BJ (cell line): ENCODE measurements at places on chromosomes 2 and 18.

GRCh38 chr2:156435718-156436496 is at the start of gene GPD2:
Gene GPD2, plus strand, starts transcription at chr2:156436379. Its CDS starts 39,727 bp downstream, at chr2:156476106.
- no peak for DNase-seq

- DNase-seq, result no peak
Measured at GRCh38 chr2:101887328-101887727, 104.4 kb upstream of the IL1R2 start.

DNA sequence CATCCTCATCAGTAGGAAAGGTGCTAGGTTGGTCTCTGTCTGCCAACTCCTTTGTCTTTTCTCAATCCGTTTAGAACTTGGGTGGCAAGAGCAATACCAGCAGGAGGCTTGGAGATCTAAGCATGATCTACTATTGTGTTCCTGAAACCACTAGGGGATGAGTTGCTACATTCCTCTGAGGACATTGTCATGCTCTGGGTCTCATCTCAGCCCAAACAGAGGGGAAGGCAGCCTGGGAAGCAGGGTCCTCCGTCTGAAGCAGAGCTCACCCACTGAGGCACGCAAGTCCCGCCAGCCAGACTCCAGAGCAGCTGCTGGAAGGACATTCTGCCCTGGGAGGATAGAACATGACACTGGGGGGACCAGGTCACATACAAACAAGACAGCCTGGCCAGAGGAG is 162.9 kb downstream of the MTCL1 start:
- no peak for DNase-seq

DNA sequence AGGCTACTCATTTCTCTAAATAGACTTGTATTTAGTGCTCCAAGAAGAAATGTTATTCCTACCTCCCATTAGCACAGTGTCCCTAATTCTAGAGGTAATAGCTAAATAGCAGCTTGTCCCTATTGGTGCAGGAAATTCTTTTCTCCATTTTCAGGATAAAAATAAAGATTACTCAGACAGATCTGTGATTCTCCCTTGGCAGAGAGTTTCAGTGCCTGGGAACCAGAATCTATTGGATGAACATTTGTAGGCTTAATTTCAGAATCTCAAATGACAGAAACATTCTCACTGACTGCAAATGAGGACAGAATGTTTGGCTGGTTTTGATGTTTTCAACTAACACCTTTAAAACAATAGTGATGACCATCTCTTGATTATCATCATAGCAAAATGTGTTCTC is 33.3 kb upstream of the LGALSL start:
- no peak for DNase-seq

- no peak for DNase-seq
Measured at GRCh38 chr2:61266632-61267505, 104.9 kb downstream of the C2orf74 start.

- DNase-seq, result no peak
Measured at GRCh38 chr2:182642328-182642727, 73.7 kb upstream of the DNAJC10 start.

- DNase-seq, result no peak
Measured at GRCh38 chr2:206260188-206261012, 14.1 kb upstream of the ZDBF2 start.

GRCh38 chr2:118965737-118966136 is 23.7 kb downstream of the MARCO start:
- no peak for DNase-seq

GRCh38 chr18:12862874-12863482 is 21.1 kb downstream of the PTPN2 start:
- DNase-seq, result no peak

DNA sequence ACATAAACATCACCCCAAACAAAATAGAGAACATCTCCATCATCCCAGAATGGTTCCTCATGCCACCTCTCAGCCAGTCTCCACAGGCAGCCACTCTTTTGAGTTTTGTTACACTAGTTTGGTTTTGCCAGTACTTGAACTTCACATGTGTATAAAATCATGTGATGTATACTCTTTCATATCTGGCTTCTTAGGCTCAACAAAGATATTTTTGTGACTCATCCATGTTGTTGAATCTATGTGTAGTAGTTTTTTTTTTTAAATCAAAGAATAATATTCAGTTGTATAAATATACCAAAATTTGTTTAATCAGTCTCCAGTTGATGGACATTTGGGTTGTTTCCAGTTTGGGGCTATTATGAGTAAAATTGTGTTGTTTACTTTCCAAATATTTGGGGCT is 75.9 kb downstream of the PMS1 start:
- no peak for DNase-seq

GRCh38 chr2:207044379-207045362 is 105.4 kb downstream of the CPO start:
- no peak for DNase-seq

DNA sequence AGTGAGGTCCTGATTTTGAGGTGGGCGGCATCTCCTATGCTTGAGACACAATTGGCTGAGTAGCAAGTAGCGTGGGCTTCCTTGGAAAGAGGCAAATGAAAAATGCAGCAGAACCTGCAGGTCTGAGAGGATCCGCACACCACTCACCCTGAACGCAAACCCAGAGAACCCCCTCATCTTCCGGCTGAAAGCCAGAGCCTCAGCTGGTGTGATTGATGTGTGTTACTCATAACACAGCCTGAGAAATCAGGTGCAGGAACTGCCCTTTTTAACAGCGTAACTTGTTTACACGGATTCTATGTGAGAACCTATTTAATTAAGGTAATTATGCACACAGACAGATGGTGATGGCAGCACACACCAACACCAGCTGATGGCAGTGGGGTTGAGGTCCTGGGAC is 123.4 kb downstream of the MRO start:
- no peak for DNase-seq

GRCh38 chr18:40907842-40908241 is 1047.2 kb upstream of the PIK3C3 start:
- DNase-seq, result no peak

GRCh38 chr2:216183462-216183861 is 74.3 kb downstream of the XRCC5 start:
- DNase-seq, result no peak

DNA sequence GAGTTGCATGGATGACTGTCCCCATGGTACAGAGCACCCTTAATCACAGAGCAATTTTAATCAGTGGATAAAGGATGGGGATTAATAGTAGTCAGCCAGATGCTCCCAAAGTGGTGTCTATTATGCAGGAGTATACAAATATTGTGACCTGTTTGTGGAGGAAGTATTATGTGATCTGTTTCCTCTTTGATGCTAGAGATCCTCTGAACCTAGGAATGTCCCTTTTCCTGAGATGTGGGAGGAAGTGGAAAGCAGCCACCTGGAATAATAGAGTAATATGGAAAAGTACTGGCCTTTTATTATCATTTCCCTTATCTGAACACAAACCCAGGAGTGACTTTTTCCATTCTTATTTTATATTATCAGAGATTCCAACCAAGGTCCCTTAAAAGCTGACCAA is 94.2 kb upstream of the EFEMP1 start:
- DNase-seq, result no peak

DNA sequence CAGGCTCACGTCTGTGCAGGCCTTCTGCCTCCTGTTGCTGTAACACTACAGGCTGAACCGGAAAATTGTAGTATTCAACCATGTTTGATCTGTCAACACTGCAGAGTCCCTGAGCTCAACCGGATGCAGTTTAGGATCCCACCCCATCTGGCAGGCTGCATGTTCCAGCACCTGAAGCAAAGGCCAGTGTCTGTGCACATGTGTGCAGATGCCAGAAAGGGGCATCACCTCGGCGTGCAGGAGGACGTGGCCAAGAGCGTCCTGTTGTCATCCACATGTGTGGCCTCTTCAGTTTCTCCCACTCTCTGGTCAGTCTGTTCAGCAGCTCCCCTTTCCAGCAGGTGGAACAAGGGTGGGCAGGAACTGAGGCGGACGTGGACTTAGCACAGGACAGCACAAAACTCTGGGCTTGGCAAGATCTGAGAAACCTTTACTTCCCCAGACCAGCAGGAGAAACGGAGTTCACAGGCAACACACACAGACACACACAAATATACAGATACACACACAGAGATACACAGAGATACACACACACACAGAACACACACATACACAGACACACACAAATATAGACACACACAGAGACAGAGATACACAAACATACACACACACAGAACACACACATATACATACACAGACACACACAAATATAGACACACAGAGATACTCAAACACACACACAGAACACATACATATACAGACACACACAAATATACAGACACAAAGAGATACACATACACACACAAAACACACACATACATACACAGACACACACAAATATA is 111.3 kb downstream of the NDUFA10 start:
- DNase-seq, result no peak
